Temporal lobe (tissue), 4 donors: ENCODE measurements at places on chromosomes 1 and 21. TPM values are rescaled to one million over a fixed set of nuclear protein-coding genes. Genes with fewer than 3 reads are reported as not detected.

Gene MTARC2
- total RNA-seq, result 7.6 TPM

Gene PCAT6
- total RNA-seq, result not detected

Gene PCP4
- total RNA-seq, result 5.2 TPM

Gene FCRL3
- total RNA-seq, result not detected

Gene SOX13
- 2.2 TPM for total RNA-seq

Gene RPE65
- under 0.01 TPM for total RNA-seq

Gene LCE2A
- not detected for total RNA-seq

Gene SPRR2B
- not detected for total RNA-seq

Gene CD101
- 1.2 TPM for total RNA-seq

Gene ZFYVE9
- total RNA-seq, result 83.3 TPM
